ENCODE measurements at places on chromosomes 2 and 18.

DNA sequence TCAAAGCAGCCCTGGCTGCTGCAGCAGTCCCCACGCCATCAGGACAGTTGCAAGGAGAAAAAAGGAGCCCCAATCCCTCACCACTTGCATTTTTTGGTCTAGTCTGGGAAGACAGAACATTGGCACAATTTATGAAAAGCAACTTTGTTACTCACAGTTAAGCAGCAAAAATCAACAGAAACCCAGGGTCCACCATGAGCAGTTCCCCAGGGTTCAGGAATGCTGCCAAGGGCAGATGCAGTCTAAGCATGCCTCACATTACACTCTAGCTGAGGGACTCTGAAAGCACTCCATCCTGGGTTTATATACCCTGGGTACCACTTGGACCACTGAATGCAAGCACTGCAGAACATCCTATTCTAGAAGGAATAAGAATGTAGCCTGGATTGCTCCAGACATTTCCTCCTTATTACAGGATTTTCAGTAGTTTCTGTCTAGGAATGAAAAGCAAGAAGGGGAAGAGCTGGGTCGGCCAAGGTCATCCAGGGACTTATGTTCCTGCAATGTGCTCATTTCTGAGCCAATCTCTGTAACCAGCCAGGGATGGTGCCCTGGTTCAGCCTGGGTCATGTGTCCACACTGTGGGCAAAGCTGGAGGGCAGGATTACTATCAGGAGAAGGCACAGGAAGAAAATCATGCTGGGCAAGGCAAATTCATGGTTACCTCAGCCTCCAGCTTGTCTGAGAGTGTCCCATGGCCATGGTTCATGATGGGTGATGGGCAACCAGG lies 19.5 kb upstream of the TMEM163 start:
- no peak for DNase-seq

DNA sequence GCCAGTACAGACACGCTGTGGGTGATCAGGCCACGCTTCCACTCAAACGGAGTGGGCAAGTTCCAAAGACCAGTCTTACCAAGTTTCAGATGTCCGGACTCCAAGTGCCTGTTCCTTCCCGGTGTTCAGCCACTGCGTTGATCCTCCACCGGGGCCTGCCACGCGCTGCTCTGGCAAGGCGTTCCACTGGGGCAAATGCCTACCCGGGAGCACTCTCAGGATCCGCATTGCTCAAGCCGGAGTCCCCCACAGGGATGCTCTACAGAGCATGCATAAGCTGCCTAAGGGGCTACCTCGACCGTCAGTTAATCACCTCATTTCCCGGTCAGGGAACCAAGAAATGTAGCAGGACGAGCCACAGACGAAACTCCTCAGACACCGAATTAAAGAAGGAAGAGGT lies 37.0 kb upstream of the CLASP1 start:
- DNase-seq: no peak

DNA sequence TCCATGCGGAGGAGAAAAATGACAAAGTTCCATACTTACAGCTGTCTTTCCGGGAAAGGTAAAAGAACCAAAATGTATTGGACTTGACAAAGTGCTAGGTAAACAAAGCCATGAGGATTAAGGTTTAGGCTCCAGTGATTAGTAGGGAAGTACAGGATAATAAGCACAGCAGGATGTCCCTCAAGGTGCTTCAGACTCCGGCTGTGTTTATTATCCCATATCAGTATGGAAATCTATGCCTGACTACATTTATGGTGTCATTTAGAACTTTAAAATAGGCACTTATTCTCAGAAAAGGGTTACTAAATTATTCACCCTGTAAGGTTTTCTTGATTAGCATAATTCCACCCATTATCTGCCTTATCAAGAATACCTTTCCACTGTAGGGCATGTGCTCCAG lies 136.3 kb upstream of the CCDC68 start:
- no peak for DNase-seq

GRCh38 chr2:10433947-10434885 lies 13.9 kb downstream of the ODC1 start:
- no peak for DNase-seq

Data from natural killer cell treated with Interleukin-12 subunit alpha and Interleukin-12 subunit beta and Interleukin-15 and Interleukin-18, amount 100 ng/mL, for 72 hours (primary cell).